ENCODE measurements at places on chromosomes 7 and 10.

GRCh38 chr7:140876519-140877248 is 48.0 kb downstream of the BRAF start:
- DNase-seq: no peak

GRCh38 chr10:65470986-65471385 is 1454.8 kb upstream of the LRRTM3 start:
- no peak for DNase-seq

DNA sequence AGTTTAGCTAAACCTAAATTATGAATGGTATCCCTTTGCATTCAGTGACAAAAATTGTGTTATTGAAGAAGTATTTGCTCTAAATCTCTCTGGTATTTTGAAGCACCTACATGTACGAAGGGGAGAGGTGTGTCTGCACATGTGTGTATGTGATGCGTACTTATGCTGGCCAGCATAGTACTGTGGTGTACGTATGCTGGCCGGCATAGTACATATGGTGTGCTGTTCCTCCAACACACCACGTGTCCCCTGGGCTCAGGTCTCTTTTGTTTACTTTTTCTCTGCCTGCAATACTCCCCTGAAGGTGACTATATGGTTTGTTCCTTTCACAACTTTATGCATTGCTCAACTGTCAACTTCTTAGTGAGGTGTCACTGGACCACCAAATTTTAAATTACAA is 360.3 kb downstream of the CRPPA start:
- no peak for DNase-seq

GRCh38 chr7:99399597-99399996 is 8.8 kb downstream of the PDAP1 start:
- DNase-seq: no peak

- no peak for DNase-seq
Measured at GRCh38 chr10:51014680-51015389, 59.5 kb upstream of the PRKG1 start.

GRCh38 chr10:30050411-30050810 is 9.0 kb downstream of the JCAD start:
- DNase-seq: no peak

GRCh38 chr10:45441239-45442190 is 67.5 kb downstream of the ALOX5 start:
- DNase-seq: no peak

DNA sequence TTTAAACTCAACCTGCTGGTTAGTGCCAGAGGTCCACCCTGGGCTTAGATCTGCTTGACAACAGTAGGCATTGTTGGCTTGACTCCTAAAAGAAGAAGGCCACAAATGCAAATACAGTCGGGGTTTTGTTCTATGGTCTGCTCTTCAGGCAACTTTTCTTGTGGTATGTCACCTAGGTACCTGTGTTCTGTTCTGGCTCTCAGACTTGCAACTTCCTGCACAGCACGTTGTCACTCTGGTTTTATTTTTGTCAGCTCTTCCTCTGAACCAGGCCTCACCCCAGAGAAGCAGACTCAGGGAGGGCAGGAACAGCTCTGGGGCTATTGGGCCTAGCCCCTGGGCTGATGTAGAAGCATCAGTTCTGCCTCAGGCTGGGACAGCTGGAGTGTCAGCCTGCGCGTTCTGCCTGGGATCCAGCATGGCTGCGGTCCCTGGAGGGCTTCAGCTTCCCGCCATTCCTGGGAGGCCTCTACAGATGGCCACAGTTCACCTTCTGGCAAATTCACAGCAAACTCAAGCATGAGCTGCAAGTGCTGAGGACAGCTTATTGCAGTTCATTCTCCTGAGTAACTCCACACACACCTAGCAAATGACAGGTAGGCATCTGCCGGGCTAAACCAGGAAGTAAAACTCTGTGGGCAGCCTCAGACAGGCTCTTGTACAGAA is 11.0 kb upstream of the PDCD4 start:
- no peak for DNase-seq

GRCh38 chr10:110416776-110417711 is 80.7 kb upstream of the DUSP5 start:
- no peak for DNase-seq

- no peak for DNase-seq
Measured at GRCh38 chr7:117901089-117901797, 28.0 kb upstream of the CTTNBP2 start.

DNA sequence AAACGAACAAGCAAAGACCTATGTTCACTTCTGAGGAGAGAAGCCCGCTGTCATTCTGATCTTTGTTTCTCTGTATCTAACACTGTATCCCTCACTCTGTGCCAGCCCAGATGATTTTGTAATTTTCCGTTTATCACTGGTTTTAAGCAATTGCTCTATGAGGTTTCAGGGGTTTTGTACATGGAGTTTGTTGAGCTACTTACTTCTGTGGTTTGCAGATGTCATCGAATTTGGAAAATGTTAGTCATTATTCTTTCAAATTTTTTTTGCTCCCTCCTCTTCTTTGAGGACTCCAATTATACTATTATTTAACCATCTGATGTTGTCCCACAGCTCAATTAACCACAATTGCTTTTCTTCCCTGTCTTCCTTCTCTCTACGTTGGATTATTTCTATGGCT is 650.9 kb upstream of the IGFBP3 start:
- DNase-seq: no peak

GRCh38 chr7:137771273-137771672 is 75.5 kb downstream of the DGKI start:
- no peak for DNase-seq

- no peak for DNase-seq
Measured at GRCh38 chr10:132520177-132520811, 17.3 kb upstream of the INPP5A start.

GRCh38 chr7:303884-304573 is 14.1 kb downstream of the FOXL3 start:
- DNase-seq: no peak

DNA sequence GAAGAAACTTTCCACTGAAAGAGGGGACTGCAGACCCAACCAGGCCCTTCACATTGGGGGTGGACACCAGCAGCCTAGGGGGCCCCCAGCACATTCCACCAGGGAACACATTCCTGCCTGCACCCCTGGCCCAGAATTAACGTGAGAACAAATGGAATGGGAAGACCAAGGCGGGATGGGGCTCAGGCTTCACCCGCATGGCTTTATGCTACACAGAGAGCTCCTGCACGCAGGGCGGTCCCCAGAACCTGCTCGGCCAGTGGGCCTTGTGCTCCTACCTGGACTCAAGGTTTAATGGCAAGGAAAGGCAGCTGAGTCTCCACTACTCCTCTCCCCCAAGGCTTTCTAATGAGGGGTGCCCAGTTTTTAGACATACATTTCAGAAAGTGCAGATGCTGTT is 146.3 kb upstream of the GPR26 start:
- no peak for DNase-seq

GRCh38 chr10:100985336-100985735 is 2.0 kb downstream of the MRPL43 start:
- no peak for DNase-seq

DNA sequence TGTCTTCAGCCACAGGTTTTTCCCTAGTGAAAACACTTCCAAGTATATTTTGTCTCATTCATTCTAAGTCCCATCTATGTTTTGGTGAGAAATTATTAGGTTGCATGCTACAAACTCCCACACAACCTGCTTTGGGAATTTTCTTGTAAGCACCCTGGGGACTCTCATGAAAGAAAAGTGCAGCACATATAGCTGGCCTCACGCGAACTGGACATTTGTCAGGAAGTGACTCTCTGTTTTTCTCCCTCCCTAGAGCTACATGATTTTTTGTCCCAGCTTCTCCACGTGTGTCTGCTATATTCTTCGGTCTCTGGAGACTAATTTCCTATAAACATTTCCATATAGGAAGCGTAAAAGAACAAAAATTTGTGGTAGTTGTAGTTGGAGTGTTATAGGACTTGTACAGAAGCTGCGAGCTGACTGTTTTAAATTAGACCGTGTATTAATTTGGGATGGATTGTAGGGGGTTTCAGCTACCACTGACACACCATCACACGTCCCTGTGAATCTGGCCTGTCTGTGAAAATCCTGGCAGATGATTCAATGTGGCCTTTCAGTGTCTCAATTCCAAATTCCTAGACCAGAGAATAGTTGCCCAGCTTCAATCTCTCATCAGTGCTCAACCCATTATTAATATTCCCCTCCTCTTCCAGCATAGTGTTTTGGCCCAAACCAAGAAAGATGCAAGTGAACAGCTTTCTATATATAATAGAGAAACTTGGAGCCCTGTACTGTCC is 40.2 kb downstream of the ARL4A start:
- DNase-seq: no peak

GRCh38 chr7:41445432-41445831 is 257.5 kb downstream of the INHBA start:
- DNase-seq: no peak

DNA sequence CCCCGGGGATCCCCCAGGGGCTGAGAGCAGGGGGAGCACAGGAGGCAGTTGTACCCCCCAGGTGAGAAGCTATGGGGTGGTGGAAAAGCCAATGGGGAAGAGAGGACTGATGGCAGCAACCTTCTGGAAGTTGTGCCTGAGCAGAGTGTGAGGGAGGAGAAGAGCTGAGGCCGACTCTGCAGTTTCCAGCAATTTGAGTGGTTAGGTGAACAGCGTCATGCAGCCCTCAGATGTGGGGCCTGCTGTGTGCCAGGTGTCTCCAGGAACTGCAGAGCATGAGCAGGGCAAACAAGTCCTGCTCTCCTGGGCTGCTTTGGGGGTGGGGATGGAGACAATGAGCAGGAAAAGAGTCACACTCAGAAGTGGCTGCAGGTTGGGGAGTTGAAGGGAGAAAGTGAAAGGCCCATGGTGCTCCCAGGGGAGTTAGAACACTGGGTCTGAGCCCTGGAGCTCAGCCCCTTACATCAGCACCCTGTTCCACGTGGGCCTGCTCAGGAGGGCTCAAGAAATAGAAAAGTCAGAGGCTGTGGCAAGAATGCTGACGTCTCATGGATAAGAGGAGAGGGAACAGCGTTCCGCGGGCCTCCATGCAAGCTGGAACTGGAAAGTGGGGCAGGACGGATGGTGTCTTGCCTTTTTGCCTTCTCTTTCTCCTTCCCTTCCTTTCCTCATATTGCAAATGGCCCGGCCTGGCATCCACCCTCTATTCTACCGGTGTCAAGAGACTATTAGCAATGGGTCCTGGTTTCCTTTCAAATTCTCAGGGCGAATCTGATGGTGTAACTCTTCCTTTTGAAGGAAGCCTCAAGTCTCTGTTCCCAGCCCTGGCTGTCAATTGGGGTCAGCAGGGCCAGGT is 4.0 kb upstream of the AFAP1L2 start:
- DNase-seq: no peak

DNA sequence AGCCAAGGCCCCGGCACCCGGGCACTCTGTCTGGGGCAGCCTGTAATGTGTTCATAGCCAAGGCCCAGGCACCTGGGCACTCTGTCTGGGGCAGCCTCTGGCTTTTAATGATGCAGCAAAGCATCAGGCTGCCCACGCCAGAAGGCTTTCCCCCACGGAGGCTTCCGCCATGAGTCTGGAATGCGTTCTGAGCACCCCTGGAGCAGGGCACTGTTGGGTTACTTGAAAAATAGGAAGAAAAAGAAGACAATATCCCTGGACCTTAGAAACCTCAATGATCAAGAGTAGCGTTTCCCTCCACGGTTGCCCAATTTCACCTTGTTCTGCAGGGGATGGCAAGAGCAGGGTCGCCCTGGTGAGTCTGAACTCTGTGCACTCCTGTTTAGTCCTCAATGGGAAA is 565.0 kb downstream of the PTPRN2 start:
- no peak for DNase-seq

- no peak for DNase-seq
Measured at GRCh38 chr7:23476286-23477156, 6.2 kb upstream of the IGF2BP3 start.

- no peak for DNase-seq
Measured at GRCh38 chr7:55005241-55005851, 13.5 kb upstream of the EGFR start.

DNA sequence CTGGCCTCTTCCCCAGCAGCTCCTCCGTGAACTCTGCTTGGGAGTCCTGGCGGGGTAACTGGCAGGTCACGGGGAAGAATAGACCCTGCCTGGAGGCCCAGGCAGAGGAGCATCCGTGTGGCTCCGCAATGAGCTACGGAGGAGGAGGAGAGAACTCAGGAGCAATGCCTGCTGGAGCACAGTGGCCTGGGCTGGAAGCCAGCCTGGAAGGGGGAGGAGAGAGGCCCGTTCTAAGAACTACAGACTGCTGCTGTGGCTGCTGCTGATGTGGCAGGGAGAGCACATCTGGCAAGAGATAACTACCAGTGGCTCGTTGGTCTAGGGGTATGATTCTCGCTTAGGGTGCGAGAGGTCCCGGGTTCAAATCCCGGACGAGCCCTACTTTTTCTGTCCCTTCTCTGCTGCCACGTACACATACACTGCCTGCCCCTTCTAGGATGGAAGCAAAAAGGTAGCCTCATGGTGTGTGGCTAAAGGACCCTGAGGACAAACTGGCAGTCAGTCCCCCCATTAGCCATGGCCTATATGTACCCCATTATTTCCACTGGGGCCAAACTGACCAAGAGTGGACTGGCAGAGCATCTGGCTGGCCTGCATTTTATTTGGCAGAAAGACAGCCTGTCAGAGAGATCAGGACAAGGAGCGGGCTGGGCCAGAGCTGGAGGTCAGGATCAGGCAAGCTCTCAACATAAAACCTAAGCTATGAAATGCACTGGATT is 7.7 kb upstream of the OPN1SW start:
- no peak for DNase-seq

GRCh38 chr7:28840592-28840995 is 117.5 kb downstream of the TRIL start:
- DNase-seq: no peak

- DNase-seq: no peak
Measured at GRCh38 chr10:69786791-69787190, 14.9 kb upstream of the COL13A1 start.

GRCh38 chr10:122056431-122057094 is 67.6 kb downstream of the TACC2 start:
- DNase-seq: no peak

DNA sequence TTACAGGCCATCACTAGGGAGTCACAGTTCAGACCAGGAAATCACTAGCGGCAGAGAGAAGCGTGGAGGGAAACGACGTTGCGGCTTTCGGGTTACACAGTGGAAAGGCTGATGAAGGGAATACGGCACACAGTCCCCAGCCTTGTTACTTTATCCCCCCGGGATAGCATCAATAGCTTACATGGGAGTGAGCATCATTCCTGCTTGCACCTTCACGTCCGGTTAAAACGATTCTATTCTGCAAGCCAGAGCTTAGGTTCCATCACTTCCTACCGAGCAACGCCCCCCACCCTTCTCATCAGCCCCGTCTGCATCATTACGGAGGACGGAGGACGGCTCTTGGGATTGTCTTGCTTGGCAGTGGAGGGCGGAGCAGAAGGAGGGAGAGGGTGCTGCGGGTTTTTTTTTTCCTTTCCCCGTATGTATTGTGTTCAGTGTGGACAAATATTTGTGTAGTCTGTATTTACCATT is 124.9 kb downstream of the CLEC2L start:
- no peak for DNase-seq

- no peak for DNase-seq
Measured at GRCh38 chr7:12350971-12351370, 52.7 kb downstream of the VWDE start.

DNA sequence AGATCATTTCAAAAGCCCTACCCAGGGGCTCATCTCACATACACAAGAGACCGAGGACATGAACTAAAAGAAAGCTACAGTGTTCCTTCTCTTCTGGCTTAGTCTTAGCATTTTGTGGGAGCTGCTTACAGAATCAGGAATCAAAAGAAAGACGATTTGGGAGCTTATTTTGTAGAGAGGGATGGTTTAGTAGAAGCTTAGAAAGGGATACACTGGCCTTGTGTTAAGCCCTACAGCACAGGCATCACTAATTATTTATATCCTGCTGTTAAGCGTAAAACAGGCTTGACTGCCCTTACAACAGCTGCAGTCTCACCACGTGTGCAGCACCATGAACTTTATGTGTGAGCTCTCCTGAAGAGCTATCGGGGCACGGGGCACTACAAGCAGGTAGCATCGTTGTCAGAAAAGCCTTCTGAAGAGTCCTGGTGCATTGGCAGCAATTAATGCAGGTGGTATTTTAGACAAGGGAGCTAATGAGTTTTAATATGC is 798.3 kb downstream of the NXPH1 start:
- DNase-seq: no peak

Data from GF-D8 (cell line).